ENCODE measurements at places on chromosomes 16 and 17.
A peak's percentile ranks its signal among the peaks of the same experiment; 100 is the strongest.

DNA sequence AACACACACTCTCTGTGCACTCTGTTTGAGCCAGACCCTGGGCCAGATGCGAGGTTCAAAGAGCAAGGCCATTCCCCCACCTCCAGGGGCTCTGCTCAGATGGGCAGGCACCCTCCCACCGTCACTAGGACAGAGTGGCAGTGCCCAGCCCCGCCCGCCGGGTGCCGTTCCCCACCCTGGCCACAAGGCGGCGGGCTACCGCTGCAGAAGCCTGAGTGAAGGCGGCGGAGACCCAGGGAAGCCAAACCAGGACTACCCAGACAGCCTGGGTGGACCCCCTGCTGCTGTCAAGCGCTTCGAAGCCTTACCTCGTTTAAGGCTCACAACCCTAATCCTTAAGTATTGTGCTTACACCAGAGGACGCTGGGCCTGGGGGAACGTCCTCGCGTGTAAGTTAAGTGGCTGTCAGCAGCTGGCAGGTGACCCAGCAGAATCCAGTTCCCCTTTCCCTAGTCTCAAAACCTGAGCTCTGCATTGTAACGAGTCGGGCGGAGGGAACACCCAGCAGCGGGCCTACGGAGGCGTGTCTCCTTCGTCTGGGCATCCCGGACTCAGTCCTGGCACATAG, 4.5 kb downstream of the ARHGAP27 start:
- peak; percentile 59 for DNase-seq

- no peak for DNase-seq
These were observed 312.1 kb downstream of the SNX29 start for GRCh38 chr16:12288537-12289174.

- DNase-seq: no peak
These were observed 24.6 kb downstream of the CNGB1 start for GRCh38 chr16:57946181-57946801.

- no peak for DNase-seq
These were observed 142.0 kb downstream of the SSH2 start for GRCh38 chr17:29787995-29788394.

DNA sequence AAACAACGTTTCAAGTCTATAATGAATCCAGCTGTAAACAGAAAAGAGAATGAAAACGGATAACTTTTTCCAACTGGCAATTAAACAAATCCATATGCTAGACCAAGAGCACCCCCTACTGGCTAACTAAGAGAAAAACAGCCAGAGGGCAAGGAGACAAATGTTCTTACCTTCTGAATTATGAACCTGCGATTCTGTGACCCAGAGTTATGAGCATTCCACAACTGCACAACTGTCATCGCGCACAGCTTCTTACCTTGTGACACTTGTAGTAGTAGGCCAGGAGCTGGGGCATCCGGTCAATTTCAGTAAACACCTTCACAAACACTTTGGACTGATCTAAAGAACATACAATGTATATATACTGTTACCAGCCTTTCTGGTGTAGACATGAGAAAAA, 18.6 kb downstream of the COG7 start:
- DNase-seq: peak; percentile 64
